NCI-H2081 (cell line): ENCODE measurements at places on chromosomes 12 and 14.

GRCh38 chr14:29030970-29031369 lies 264.4 kb downstream of the FOXG1 start:
- no peak for DNase-seq

- no peak for DNase-seq
These were observed 138.5 kb downstream of the ANO2 start for GRCh38 chr12:5806371-5807089.

DNA sequence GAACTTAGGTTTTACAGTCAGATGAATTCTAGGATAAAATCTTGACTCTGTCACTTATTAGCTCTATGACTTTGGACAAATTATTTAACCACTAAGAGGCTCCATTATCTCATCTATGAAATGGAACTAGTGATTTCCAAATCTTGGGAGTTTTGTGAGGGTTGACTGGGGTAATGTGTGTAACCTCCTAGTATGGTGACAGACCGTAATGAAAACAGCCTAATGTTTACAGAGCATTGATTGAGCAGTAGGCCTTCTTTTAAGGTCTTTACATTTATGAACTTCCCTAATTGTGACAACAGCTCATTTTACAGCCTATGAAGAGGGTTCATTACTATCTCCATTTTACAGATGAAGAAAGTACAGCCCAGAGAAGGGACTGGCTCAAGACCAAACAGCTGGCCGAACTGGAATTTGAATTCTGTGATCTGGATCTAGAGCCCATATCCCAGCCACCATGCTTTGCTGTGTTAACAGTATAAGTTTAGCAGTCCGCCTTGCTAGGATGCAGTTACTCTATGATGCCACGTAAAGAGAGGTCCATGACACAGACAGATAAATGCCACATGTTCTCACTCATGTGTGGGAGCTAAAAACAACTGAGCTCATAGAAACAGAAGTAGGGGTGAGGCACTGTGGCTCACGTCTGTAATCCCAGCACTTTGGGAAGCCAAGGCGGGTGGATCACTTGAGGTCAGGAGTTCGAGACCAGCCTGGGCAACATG lies 9.1 kb upstream of the FBXL14 start:
- no peak for DNase-seq

DNA sequence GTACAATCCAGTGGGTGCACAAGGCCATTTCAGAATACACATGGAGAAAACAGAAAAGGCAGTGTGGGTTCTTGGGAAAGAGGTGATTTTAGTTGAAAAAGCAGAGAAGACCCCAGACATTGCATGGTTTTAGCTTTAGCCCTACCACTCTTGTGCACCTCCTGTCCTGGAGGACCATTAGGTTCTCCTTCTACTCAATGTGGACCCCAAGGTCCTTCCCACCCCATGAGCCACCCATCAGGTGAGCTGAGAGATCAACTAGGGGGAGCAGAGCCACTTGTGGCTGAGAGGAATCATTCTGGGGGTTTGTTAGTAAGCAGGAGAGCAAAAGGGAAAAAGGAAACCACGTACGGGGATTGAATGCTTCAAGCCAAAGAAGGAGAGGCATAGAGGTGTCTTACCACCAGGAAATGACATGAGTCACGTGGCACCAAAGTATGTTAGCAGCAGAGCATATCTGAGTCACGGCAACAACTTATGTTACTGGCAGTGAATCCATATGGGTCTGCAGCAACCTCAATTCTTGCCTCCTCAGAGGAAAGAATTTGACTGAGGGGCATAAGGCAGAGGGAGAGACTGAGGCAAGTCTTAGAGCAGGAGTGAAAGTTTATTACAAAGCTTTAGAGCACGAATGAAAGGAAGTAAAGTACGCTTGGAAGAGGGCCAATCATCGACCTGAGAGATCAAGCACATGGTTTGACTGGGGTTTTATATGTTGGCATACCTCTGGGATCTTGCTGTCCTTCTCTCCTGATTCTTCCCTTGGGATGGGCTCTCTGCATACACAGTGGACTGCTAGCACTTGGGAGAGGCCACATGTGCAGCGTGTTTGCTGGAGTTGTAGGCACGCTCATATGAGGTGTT lies 73.9 kb downstream of the HSD17B6 start:
- DNase-seq, result no peak

DNA sequence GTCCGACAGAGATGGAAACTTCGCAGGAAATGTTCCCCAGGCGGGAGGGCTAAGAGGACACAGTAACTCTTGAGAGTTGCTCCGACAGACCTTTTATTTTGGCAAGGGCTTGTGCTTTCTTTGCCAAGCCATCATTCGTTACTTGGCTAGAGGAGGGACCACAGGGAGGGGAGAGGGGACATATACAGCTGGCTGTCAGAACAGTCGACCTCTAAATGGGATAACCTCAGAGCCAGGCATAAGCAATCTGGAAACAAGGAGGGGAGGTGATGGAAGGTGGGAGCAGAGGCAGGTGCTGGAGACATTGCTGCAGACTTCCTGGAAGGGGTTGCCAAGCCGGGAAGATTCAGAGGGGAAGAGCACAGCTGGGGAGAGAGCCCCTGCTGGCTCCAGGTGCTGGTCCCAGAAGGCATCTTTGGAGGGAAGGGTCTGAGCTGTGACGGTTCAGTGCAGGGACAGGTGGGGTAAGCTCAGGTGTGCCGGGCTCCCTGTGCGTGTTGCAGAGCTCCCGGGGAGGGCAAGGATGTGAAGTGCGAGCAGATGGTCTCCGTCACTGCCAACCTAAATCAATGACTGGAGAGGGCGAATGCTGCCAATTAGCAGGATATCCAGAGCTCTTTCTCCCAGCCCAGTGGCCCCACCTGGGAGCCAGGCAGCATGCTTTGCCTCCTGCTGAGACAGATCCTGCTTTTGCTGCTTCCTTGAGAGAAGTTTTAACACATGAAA lies 50.1 kb downstream of the CHST11 start:
- peak; percentile 78 for DNase-seq

DNA sequence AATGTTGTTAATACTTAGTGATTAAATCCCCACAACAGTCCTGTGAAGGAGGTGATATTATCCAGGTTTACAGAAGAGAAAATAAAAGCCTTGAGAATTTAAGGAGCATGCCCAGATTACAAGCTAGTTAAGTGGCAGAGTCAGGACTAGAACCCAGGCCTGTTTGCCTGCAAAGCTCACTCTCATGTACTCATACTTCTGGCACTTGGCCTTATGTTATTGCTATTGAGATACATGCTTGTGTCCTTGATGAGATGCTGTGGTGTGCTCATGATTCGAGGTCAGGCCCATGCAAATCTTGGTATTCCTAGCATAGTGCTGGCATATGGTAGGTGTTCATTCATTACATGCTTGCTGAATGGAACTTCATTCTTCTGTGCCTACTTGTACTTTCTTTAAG lies 7.6 kb upstream of the EID3 start:
- no peak for DNase-seq

- no peak for DNase-seq
These were observed 142.7 kb downstream of the TTLL5 start for GRCh38 chr14:75803765-75804164.

DNA sequence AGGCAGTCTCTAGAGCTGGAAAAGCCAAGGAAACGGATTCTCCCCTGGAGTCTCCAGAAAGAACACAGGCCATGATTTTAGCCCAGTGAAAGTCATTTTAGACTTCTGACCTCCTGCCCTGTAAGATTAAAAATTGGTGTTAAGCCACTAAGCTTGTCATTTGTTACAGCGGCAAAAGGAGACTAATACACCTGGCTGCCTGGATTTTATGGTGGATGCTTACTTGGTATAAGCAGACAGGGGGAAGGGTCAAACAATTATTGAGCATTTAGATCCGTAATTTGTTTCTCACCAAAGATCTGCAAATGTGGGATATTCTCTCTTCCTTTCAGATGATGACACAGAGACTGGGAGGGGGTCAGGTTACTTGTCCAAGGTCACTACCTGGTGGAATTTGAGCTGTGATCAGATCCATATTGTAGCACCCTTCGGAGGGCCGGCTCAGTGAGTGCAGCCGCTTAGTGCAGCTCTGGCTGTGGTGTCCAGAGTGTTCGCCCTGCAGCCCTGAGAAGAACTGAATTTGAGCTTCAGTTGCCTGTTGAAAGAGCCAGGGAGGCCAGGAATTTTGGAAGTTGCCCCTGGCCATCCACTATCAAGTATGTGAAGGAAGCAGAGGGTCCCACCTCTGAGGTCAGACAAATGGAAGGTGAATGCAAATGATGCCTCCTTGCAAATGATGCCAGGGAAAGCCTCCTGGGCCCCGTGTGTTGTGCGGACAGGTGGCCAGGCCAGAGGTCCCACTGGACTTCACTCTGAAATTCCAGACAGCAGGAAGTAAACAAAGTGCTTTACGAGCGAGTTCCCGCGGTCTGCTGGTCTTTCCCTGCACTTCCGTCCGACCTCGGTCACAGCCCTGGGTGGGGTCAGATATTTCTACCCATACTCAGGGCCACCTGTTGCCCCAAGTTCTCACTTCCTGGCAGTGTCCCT lies 15.1 kb downstream of the GLRX5 start:
- DNase-seq, result no peak

GRCh38 chr12:58920102-58920960 lies at the start of gene LRIG3:
Gene LRIG3 (minus strand): TSS chr12:58920504. CDS start chr12:58920235, 269 bp downstream.
- peak; percentile 88 for DNase-seq

GRCh38 chr14:56217380-56218045 lies 99.3 kb downstream of the PELI2 start:
- no peak for DNase-seq
